ENCODE measurements at places on chromosomes 16 and 17. TPM values are rescaled to one million over a fixed set of nuclear protein-coding genes. Genes with fewer than 3 reads are reported as not detected.

DNA sequence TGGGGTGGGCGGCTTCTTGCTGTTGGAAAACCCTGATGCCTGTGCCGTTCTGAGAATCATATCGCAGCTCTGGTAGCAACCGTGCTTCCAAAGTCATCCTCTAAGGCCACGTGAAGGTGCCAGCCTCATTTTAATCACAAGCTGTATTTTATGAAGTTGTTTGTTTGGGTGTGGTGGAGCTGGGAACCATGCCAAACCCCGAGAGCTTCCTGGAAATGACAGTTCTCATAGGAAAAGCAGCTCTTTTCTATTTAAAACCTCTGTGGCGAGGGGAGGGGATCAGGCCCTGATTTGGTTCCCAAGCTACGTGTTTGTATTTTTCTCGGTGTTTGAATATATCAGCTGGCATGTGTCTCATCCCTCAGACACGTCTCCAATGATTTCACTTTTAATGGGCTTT, 21.7 kb downstream of the KNOP1 start:
- H3K36me3 ChIP-seq = peaks cover 53% of the 10 kb centered on the region
- H3K27me3 ChIP-seq = no peaks in the 10 kb centered on the region
- no peak overlapping the region for H3K4me3 ChIP-seq
- no peak for DNase-seq
- H3K27ac ChIP-seq = no peak overlapping the region
- peaks cover 20% of the 10 kb centered on the region for H3K4me1 ChIP-seq

GRCh38 chr17:15452746-15453145, 14.7 kb downstream of the CDRT4 start:
- DNase-seq = no peak
- H3K4me1 ChIP-seq = no peaks in the 10 kb centered on the region
- no peak overlapping the region for H3K27ac ChIP-seq
- no peaks in the 10 kb centered on the region for H3K27me3 ChIP-seq
- H3K4me3 ChIP-seq = no peak overlapping the region
- peaks cover 9% of the 10 kb centered on the region for H3K36me3 ChIP-seq

DNA sequence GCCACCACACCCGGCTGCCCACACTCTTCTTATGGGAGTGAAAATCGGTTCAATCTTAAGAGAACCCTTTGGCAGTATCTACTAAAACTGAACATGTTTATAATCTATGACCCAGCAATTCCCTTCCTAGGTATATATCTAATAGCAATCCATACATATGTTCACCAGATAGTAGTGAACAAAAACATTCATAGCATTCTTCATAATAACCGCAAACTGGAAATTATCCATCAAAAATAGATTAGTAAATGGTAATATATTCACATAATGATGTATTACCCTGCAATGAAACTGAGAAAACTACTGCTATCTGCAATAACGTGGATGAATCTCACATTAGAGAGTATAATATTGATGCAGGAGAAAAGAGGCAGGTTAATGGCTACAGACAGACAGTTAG, 23.1 kb downstream of the COPRS start:
- peaks cover 6% of the 10 kb centered on the region for H3K4me1 ChIP-seq
- H3K4me3 ChIP-seq = no peak overlapping the region
- no peaks in the 10 kb centered on the region for H3K36me3 ChIP-seq
- no peak for DNase-seq
- H3K27ac ChIP-seq = no peak overlapping the region

DNA sequence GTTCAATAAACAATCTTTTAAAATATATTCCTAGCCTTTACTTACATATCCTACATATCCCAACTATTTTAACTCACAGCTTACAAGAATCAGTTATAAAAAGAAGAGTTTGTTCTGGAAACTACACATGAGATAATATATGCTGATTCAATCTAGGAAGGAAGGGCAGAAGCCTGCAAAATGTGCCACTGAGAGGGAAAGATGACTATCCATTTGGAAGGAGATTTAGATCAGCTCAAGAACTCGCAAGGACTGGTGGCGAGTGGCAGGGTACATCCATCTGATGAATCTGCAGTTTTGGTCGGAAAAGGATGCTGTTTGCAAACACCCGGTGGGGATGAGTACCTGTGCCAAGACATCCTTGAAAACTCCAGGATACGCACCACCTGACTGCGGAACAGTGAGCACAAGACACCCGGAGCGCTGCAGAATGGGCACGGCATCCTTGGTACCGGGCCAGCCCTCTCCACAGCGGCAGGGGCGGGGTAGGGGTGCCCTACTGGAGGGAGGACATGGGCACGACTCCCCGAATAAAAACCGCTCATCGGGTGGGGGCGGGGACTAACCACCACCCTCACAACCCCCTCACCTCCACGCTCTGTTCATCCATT, 723 bp downstream of the TRIM37 start:
- peak; percentile 61 for DNase-seq
- no peaks in the 10 kb centered on the region for H3K27me3 ChIP-seq
- H3K36me3 ChIP-seq = peaks cover 50% of the 10 kb centered on the region
- H3K27ac ChIP-seq = peak overlapping the region; percentile 93

GRCh38 chr17:77821114-77821513, 137.4 kb upstream of the TNRC6C start:
- DNase-seq = no peak
- no peak overlapping the region for H3K27ac ChIP-seq
- peaks cover 21% of the 10 kb centered on the region for H3K27me3 ChIP-seq
- H3K4me3 ChIP-seq = no peak overlapping the region

DNA sequence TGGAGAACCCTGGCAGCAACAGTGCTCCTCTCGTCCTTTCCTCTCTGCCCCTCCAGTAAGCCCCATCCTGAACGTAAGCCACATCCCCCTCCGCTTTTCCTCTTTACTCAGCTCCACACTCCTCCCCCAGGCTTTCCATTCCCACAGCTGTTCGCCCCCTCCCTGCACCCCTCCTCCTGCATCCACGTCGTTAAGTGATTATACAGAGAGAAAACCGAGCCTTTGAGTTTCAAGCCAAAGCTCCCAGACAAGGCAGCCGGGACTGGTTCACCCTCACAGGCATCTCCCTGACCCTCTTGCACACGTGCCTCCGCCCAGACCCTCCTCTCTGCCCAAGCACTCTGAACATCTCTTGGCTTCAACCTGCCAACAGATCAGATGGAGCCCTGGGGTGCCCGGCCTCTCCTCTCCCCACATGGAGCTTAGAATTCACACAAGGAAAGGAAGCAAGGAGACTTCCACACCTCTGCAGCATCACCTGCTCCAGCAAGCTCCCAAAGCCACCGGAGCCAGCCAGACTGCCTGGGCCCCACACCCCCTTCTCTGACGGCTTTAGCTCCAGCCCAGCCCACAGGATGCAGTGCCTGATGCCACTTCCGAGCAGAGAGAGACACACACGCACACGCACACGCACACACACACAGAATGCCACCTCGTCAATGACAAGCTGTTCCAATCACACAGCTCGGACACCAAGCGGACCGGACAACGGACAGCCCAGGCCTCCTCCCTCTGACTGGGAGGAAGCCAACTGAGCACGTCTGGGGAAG, 99.9 kb upstream of the CCL2 start:
- H3K27ac ChIP-seq = no peak overlapping the region
- no peaks in the 10 kb centered on the region for H3K36me3 ChIP-seq
- H3K4me1 ChIP-seq = peaks cover 4% of the 10 kb centered on the region

DNA sequence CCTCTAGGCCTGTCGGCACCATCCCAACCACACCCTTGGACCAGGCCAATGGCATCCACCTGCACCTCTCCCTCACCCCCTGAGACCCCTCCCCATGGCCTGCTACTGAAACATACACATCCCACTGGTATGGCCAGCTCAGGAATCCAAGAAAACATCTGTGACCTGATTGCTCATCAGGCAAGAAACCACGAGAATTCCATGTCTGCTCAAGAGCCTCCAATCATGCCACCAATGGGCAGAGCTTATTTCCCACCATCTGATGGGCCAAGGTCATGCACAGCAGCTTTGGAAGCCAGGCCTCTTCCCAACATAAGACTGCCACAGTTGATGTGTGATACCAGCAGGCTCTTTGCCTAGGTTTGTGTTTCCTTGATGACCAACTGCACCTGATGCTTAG, 190.1 kb downstream of the C16orf78 start:
- no peaks in the 10 kb centered on the region for H3K27me3 ChIP-seq
- no peaks in the 10 kb centered on the region for H3K36me3 ChIP-seq
- no peaks in the 10 kb centered on the region for H3K4me1 ChIP-seq
- no peak for DNase-seq

- no peaks in the 10 kb centered on the region for H3K36me3 ChIP-seq
- H3K27me3 ChIP-seq = no peaks in the 10 kb centered on the region
- H3K27ac ChIP-seq = no peak overlapping the region
- no peak overlapping the region for H3K4me3 ChIP-seq
These were observed 106.6 kb downstream of the ADAMTS18 start for GRCh38 chr16:77328274-77328673.

Gene HASPIN
- total RNA-seq = 23.0 TPM

Gene GDE1
- 32.4 TPM for total RNA-seq

Gene ST6GALNAC2
- not detected for total RNA-seq
